HepG2 (cell line): ENCODE measurements at places on chromosomes 3 and 15. TPM values are rescaled to one million over a fixed set of nuclear protein-coding genes. Genes with fewer than 3 reads are reported as not detected.

UBA7 gene
- 16.5 and 20.2 TPM in 2 replicates for polyA plus RNA-seq

IGSF10 gene
- 0.12 and 0.16 TPM in 2 replicates for polyA plus RNA-seq

TMOD2 gene
- 0.01 and 0.21 TPM in 2 replicates for polyA plus RNA-seq

GALNT15 gene
- polyA plus RNA-seq: 0.04 and 0.05 TPM in 2 replicates

TMIE gene
- not detected in 2 replicates for polyA plus RNA-seq

ZNF35 gene
- 0.18 and 0.20 TPM in 2 replicates for polyA plus RNA-seq

CDCP1 gene
- 0.11 and 0.16 TPM in 2 replicates for polyA plus RNA-seq

CPLX3 gene
- polyA plus RNA-seq: not detected in 2 replicates

SPINK8 gene
- polyA plus RNA-seq: not detected in 2 replicates

ULK4 gene
- 4.8 and 6.7 TPM in 2 replicates for polyA plus RNA-seq

ADAMTS17 gene
- 0.04 and 0.09 TPM in 2 replicates for polyA plus RNA-seq

CEP152 gene
- polyA plus RNA-seq: 0.82 and 1.3 TPM in 2 replicates

RETNLB gene
- polyA plus RNA-seq: not detected in 2 replicates

SEMA6D gene
- not detected in 2 replicates for polyA plus RNA-seq

MNS1 gene
- 0.14 and 0.22 TPM in 2 replicates for polyA plus RNA-seq

PDCD10 gene
- 31.8 and 48.5 TPM in 2 replicates for polyA plus RNA-seq
